HS-27A (cell line): ENCODE measurements at places on chromosomes 11 and 22.

DNA sequence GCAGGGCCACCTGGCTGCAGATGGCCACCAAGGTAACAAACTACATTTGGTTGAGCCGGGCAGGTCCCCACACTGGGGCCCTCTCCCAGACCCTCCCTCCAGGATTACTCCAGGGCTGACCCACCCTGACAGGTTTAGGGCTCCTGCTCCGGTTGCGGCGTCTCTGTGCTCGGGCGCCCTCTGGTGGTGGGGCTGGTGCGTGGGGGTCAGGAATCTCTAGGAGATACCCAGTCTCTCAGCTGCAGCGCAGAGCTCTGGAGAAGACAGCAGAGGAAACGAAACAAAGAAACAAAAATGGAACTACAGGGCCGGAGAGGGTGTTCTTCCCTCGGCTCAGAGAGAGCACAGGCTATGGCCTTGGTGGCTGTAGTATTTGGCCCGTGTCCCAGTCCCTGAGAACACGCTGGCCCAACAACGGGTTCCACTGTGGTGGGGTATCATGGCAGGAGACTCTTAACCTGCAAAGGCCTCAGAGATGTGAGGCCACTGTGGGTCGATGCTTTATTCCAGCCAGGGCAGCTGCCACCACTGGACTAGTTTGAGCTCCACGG, 2.4 kb downstream of the C11orf96 start:
- DNase-seq, result no peak

DNA sequence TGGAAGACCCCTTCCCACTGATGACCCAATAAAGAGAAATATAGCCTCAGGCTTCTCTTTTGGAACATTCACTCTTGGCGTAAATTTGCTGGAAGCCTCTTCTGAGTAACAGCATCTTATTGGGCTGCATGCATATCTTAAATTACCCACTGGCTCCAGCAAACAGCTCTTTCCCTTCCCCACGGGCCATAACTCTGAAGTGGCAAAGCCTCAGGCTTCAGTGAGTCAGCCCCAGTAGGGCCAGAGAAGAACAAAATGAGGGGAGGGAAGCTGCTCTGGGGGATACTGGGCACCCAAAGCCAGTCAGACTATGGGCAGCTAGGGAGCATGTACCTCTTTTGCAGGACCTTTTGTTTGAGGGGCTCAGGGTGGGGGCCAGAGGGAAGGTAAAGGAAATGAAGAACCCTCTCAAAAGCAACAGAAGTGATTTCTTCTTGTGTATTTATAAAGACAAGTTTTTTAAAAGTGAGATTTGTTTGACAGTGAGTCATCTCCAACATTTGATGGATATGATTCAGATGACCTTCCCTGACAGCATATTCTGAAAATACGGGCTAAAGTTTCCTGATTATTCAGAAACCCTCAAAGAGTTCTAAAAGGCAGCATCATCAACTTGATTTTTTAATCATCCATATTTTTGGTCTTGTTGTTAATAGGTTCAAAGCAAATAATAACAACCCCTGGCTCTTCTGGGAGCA, 203.4 kb downstream of the KIF18A start:
- DNase-seq, result peak; percentile 87

GRCh38 chr22:21803811-21804249, 63.6 kb downstream of the MAPK1 start:
- DNase-seq, result no peak

GRCh38 chr11:45179686-45180178, 33.3 kb downstream of the PRDM11 start:
- DNase-seq, result no peak

GRCh38 chr11:11038352-11038751, 180.5 kb upstream of the ZBED5 start:
- DNase-seq, result no peak

DNA sequence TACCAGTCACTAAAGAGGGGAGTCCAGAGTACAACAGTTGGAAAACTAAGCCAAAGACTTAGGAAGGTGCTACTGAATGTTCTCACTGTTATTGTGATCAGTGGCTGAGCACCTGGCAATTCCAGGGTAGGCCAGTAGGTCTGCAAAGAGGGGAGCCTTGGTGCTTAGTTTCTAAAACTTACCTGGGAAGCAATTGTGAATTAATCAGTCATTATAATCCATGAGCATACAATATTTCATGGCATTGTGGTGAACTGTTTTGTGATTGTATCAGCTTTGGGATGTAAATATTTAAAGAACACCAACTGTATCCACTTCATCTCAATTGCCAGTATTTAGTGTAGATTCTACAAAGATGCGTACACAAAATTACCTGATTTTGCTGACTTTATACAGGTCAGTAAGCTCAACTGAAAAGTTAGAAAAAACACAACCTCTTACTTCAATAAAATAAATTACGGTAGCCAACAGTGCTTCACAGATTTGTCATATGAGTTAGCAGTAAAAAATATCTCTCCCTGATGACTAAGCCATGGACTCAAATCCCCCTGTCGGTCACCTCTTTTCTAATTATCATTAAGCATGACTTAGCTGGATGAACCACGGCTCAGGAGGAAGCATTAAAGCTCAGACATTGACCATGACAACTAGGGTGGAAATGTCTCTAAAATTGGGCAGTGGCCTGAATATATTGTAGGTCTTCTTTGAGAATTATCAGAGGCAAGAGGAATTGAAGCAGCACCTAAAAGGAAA, 30.8 kb upstream of the SORL1 start:
- DNase-seq, result no peak

DNA sequence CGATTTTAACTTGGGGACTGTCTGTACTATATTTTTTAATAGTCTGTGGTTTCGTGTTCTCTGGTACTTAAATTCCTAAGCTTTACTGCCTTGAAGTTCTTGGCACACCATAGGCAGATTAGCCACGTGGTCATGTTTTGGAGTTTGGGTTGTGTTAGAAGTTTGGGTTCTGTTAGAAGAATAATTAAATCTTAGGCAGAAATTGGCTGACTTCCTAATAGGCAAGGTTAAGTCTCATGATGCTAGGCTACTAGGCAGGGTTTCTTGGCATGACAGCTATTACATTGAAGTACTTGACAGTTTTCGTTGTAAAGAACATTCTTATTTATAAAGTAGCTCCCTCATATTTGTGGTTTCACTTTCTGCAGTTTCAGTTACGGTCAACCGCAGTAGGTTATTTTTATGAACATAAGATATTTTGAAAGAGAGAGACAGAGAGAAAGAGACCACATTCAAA, 30.0 kb upstream of the MMP7 start:
- DNase-seq, result peak; percentile 14

- no peak for DNase-seq
Observed at GRCh38 chr11:114886644-114887265, 208.4 kb downstream of the NXPE2 start.

DNA sequence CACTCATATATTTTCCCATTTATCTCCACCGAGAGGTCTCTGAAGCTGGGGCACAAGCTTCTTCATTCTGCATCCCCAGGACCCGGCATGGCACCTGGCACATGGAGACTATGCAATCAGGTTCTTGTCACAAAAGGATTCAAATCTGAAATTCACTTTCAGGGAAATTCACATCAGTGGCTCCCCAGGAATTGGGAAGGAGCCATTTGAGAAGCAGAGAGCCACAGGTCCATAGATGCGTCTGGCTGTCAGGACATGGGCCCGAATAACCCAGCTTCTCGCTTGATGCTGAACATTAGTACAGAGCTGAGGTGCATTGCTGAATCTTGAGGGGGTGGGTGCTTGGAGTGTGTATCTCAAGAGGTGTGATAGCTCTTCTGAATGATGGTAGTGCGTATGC, 82.5 kb downstream of the TSPAN18 start:
- DNase-seq, result no peak

DNA sequence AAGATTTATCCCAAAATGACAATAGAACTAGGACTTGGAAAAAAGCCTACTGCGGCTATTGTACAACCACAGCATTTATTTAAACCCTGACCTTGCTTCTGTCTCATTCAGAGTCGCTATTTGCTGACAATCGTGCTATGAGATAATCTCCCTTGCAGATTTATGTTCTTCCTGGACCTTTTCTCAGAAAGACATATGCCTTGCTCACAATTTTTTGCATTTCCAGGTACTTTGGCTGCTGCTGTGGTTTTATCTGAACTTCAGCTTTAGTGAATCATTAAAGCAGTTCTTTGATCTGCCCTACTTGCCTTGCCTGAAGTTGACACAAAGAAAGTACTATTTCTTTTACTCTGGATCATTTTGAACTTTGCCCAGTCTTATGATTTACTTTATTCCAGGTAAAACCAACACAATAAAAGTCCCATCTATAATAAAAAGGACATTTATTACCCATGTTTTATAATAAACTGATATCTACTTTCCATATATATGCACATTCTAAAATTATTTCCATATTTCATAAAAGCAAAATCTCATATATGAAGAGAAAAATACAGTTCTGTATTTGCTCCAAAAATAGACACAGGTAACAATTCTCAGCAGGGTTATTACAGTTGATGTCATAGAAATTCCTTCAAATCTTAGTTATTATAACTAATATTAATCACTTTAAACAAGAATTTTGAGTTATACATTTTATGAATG, 63.4 kb upstream of the CARD18 start:
- DNase-seq, result no peak

DNA sequence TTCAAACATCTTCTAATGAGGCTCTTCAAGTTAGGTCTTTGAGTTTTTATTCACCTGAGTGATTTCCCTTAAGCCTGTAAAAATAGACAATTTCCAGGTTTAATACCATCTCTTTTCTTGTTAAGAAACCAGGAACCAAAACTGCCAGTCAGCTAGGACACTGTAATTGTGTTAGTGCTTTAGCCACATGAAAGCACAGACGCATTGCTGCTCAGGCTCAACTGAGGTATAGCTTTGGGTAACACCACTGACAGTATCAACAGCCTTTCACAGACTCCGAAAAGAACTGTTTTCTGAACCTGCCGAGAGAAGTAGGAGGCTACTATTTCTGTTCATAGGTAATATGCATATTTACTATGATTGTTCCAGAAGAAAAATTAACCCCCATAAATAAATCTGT, 768.7 kb downstream of the ETS1 start:
- no peak for DNase-seq

- no peak for DNase-seq
Observed at GRCh38 chr11:45606514-45607281, 58.7 kb downstream of the CHST1 start.

- DNase-seq, result no peak
Observed at GRCh38 chr22:41418717-41419116, 27.9 kb downstream of the TOB2 start.

- DNase-seq, result no peak
Observed at GRCh38 chr22:39897841-39898240, 3.0 kb upstream of the GRAP2 start.

DNA sequence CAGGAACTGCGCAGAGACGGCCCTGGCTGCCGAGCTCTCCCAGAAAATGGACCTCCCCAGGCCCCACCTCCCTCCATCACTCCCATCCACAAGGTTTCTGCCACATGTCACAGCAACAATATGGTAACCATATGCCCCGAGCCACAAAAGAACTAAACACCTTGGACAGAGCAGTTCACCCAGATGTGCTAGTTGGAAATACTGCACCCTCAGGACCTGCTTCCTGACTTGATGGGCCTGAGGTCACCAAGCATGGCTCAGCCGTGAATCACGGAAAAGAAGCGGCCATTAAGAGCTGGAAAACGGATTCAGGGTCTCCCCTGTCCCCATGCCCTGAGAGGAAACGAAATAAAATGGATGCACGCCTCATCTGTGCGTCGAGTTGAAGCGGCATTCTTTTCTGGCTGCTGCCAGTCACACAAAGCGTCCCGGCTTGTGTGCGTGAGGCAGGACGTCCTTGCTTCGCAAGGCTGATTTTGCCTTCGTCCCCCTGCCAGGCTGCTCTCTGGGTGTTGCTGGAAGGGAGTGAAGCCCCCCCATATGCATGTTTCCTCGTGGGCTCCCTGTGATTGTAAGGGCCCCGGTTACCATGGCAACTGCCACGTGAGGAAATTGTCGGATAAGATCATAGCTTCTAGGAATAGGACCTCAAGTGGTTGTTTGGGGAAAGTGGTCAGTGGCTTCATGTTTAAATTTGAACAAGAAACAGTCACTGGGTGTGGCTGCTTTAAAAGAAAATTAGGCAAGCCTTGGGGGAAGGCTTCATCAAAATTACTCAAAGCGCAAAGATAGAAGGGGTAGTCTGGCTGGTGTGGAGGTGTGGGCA, 51.7 kb downstream of the FLI1 start:
- DNase-seq, result no peak

GRCh38 chr22:29193021-29193420, 12.7 kb upstream of the EMID1 start:
- no peak for DNase-seq

- no peak for DNase-seq
Observed at GRCh38 chr11:27660171-27660570, 40.1 kb downstream of the BDNF start.

DNA sequence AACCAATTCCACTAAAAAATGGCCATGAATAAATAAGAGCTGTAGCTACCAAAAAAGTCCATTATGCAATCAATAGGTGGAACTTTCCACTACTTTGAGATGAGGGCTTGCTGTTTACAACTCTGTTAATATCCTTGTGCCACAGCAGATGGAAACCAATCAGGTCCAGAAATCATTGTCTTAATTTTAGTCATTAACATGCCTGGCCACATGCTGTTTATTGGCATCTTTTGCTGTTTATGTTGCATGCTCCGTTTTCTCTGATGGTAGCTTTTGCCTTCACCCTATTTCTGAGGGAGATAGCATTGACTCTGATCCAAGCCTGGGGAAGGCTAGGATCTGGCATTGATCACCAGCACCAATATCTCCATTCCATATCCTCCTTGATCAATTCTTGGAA, 192.9 kb upstream of the SEZ6L start:
- no peak for DNase-seq

- DNase-seq, result no peak
Observed at GRCh38 chr11:119793335-119793984, 64.5 kb upstream of the NECTIN1 start.

DNA sequence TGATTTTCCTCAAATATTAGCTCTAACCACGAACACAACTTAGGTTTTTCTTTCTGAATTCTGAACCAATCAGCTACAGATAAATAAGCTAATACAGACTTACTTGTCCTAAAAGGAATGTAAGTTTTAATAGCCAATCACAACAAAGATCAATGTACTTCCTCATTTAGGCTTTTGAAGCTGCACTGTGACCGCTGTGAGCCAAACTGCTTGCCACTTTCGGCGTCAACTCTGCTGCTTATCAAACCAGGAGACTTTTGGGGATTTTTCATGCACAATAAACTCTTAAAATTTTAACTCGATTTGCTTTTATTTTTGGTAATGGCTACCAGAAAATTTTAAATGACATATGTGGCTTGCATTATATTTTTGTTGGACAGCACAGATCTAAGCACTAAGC, 92.5 kb downstream of the TMPRSS5 start:
- no peak for DNase-seq

- no peak for DNase-seq
Observed at GRCh38 chr11:102626676-102627075, 1.5 kb upstream of the MMP20 start.

GRCh38 chr11:28961726-28962125, 853.5 kb downstream of the METTL15 start:
- DNase-seq, result no peak
